ENCODE measurements at places on chromosomes 16 and 17.

DNA sequence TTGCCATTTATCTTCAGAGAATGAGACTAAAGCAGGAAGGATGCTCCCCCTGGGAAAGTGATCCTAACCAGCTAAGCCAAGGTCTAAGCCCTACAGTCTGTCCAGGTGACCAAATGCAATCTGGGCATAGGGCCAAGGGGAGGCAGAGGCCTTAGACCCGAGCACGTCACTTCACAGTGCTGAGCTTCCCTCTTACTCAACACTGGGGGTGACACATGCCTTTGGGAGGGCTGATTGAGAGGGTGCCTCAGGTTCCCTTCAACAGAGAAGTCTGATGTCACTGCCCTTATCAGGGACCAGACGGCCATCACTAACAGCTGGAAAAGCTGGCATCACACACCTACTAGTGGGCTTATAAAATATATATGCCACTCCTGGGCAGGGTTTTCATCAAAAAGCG, 4.0 kb downstream of the CIAO2B start:
- DNase-seq = no peak

- DNase-seq = no peak
Measured at GRCh38 chr17:27496437-27496943, 40.2 kb downstream of the KSR1 start.

- DNase-seq = no peak
Measured at GRCh38 chr16:48535831-48536613, 74.0 kb downstream of the N4BP1 start.

DNA sequence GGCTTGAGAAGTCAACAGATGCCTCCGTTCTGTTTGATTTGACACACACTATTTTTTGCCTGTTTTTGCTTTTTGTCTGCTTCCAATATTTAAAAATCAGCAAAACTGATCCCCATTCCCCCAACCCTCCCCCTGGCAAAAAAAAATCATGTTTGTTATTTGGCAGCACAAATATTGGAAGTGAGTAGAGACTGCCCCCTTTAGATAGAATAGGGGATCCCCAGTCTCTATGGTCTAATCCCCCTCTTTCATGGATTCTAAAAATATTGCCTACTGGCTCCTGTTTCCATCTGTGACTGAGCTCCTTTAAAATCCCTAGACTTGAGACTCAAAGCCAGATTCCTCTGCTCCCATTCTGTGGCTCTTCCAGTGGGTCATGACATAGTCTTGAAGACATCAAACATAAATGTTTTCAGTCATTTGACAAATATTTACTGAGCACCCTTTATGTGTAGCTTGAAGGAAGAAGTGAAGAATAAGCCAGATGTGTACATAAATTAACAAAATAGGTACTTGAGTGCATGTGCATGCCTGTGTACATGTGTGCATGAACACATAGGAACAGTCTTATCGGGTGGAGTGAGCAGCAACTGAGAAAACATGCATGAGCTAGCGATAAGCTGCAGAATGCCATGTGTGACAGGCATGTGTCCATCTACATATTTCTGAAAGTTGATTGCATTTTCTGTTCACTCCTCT, 101.2 kb downstream of the SALL1 start:
- DNase-seq = no peak

- peak; percentile 67 for DNase-seq
Measured at GRCh38 chr16:65154321-65154720, 32.5 kb upstream of the CDH11 start.

- no peak for DNase-seq
Measured at GRCh38 chr16:1542533-1542932, 9.1 kb downstream of the TMEM204 start.

DNA sequence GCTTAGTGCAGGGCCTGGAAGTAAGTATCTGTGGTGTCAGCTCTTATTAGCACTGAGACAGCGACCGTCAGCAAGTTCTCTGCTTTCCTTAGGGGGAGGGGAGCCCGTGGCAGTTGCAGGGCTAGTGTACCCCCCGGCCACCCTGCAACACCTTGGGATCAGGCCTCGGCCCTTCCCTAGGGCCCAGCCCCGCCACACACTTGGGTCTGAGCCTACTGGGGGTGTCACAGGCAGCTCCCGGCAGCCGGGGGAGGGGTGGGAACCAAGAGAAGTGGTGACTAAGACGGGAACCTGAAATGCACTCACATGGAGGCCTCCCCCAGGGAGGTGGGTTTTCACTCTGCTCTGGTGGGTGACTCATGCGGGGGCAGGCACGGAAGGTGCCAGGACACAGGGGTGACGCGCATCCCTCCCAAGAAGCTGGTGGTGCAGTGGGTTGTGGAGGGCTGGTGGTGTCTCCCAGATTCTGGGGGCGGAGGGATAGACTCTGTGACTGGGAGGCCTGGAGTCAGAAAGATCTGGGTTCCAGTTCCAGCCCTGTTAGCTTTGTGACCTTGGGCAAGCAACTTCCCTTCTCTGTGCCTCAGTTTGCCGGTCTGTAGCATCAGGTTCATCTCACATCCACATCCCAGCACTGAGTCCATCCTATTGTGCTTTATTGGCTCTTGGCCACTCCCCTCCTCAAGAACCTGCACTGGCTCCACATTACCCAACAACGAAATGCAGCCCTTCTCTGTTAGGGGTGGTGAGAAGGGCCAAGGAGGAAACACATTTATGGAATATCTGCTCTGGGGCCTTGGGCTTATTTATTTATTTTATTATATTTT, 44.5 kb downstream of the LAT start:
- peak; percentile 54 for DNase-seq

- DNase-seq = no peak
Measured at GRCh38 chr16:53598511-53599275, 95.7 kb upstream of the AKTIP start.

DNA sequence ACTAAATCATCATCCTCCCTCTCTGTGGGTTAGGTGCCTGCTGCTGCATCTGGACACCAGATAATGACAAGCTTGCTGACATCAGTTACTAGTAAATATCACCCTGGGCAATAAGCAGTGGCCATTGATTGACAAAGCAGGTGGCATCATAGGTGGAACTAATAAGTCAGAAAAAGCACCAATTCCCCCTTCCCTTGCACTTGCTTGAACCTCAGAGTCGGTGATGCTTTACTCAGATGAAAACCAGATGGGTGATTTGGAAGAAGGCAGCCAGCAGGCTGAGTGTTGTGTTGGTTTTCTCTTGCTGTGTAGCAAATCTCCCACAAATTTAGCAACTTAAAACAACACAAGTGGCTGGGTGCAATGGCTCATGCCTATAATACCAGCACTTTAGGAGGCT, 146.9 kb upstream of the NOL11 start:
- peak; percentile 16 for DNase-seq

- peak; percentile 87 for DNase-seq
Measured at GRCh38 chr17:42681976-42682721, at the start of gene CNTNAP1. Gene CNTNAP1, plus strand, starts transcription at chr17:42682531. Its CDS starts 299 bp downstream, at chr17:42682830.

GRCh38 chr17:8969901-8970300, 4.4 kb upstream of the PIK3R5 start:
- no peak for DNase-seq

GRCh38 chr17:83041305-83041704, 38.1 kb upstream of the METRNL start:
- no peak for DNase-seq

DNA sequence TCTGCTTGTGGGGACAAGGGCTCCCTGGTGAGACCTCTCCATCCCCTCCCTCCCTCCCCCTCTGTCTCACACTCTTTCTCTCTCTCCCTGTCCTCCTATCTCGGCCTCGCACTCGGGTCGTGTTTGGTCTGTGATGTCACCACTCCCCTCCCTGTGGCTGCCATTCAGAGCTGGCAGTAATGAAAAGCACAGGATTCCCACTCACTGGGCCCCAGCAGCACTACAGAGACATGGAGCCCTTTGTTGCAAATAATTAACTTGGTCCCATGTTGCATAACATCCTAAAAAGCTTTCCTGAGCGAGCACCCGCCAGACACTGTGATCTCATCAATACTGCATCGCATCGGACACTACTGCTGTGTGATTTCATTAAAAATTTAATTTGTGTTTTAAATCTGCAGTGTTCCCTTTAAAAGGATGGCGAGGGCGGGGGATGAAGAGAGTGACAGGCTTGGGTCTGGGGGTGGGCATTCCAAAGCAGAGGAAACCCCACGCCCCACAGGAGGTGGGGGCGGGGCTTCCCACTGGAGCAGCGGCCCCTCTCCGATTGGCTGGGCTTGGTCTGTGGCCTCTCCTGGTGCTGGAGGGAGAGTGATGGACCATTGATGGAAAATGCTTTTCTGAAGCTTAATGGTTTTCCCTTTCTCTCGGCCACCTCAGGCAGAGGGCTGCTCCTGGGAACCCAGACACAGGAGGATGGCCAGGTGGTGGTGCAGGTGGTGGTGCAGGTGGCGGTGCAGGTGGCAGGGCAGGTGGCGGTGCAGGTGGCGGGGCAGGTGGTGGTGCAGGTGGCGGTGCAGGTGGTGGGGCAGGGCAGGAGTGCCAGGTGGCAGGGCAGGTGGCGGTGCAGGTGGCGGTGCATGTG, 15.3 kb upstream of the NPTX1 start:
- DNase-seq = peak; percentile 81

DNA sequence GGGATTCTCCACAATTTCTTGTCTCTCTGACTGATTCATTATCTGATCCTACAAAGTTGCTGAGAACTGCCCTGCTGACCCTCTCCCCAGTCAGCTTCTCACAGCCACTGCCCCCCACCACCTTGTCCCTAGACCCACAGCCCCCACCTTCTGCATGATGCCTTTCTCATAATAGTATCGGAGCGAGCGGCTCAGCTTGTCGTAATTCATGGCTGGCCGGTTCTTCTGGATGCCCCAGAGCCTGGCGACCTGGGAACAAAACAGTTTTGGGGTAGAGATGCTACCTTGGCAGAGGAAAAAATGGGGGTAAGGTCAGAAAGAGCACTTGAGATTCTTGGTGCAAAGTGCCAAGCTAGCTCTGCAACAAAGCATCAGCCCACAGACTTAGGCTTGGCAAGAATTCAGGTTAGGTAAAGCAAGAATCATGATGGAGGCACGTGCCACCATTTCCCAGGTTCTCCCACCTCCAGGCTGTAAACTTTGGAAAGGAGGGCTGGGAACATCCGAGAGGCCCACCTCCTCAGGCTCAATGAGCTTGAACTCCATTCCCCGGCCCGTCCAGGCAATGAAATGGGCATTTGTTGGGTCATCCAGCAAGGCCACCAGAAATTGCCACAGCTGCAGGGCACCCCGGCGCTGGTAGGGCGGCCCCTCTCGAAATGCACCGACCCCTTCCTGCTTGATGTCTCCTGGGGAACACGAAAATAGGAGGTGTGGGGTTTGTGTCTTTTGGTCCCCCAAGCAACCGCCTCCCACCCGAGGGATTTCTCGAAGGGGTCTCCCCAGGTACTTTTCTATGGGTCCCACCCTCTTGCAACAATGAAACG, 16.9 kb downstream of the ETV4 start:
- DNase-seq = no peak

DNA sequence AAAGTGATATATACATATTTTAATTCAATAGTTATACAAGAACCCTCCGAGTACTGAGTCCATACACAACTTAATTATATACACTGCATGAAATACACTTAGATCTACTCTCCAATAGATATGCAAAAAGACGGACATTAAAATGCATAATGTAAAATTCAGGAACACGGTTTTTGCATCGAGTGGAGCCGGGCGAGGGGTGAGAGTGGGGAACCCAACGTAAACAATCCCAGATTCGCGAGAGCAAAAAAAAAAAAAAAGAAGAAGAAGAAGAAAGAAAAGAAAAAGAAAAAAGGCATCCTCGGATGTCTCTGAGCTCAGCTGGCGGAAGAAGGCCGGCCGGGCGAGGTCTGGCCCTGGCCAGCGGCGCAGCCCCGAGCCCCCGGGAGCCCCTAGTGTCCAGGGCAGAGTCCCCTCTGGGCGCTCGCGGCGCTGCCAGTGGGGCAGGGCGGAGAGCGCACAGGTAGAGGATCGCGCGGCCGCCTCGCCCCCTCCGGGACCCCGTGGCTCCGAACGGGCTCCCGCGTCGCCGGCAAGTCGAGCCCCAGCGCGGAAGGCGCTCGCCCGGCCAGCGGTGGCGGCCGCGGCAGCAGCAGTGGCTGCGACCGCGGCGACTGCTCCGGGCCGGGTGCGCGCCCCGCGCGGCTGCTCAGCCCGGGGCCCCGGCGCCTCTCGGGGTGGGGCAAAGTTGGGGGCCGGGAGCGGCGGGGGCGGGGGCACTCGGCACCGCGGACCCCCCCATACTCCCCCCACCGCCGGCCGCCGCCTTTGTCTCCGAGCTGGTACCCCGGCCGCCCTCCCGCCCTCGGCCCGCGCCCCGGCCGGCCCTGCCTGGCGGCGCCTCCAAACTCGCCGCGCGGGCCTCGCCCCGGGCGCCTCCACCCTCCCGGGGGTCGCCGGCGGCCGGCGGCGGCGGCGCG, 9.6 kb upstream of the ZFHX3 start:
- peak; percentile 61 for DNase-seq

DNA sequence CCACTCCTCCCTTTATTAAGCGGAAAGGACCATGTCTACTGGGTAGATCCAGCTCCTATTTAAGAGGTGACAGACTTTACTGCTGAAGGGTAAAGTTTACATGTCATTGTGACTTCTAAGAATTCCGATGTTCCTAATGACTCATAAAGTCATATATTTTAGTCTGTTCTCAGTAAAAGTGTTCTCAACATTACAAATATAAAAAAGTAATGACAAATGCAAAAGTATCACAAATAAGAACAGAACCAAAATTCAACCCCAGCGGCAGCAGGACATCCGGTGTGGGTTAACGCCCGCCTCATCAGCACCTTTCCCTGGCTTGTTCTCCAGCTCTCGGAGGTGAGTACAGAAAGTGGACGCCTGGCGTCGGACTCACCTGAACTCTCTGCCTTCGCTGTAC, 6.8 kb downstream of the AXIN1 start:
- DNase-seq = no peak

DNA sequence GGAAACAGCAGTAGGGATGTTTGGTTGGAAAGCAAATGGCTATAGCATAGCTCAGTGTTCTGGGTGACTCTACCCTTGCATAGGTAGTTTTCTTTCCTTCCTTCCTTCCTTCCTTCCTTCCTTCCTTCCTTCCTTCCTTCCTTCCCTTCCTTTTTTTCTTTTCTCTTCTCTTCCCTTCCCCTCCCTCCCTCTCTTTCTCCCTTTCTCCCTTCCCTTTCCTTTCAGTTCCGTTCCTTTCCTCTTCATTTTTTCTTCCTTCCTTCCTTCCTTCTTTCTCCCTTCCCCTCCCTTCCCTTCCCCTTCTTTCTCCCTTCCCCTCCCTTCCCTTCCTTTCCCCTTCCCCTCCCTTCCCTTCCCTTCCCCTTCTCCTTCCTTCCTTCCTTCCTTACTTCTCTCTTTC, 31.3 kb downstream of the GDE1 start:
- DNase-seq = no peak

- no peak for DNase-seq
Measured at GRCh38 chr16:56807011-56807675, 57.9 kb upstream of the SLC12A3 start.

GRCh38 chr17:57636274-57636673, 108.8 kb downstream of the CCDC182 start:
- no peak for DNase-seq

GRCh38 chr17:37535906-37536305, 46.2 kb downstream of the DUSP14 start:
- DNase-seq = no peak

DNA sequence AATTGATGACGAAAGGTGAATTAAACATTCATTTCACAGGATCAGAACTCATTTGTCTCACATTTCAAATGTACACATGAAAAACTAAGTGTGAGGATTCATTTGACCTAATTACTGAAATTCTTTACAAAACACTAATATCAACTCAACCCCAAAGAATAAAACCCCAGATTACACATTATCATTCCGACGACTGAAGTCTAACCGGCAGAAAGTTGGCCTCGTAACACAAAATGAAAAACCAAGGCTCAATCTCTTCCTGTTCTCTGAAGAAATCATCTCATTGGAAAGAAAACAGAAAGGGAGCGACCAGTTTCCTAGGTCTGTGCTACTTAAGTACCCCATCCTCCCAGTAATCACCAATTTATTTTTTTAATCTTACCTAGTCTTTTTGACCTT, 1.8 kb downstream of the JPT1 start:
- DNase-seq = no peak

Measured in ecto neural progenitor cell (in vitro differentiated cells).